NCI-H146 (cell line): ENCODE measurements at places on chromosomes 4 and X.
A peak's percentile ranks its signal among the peaks of the same experiment; 100 is the strongest.

DNA sequence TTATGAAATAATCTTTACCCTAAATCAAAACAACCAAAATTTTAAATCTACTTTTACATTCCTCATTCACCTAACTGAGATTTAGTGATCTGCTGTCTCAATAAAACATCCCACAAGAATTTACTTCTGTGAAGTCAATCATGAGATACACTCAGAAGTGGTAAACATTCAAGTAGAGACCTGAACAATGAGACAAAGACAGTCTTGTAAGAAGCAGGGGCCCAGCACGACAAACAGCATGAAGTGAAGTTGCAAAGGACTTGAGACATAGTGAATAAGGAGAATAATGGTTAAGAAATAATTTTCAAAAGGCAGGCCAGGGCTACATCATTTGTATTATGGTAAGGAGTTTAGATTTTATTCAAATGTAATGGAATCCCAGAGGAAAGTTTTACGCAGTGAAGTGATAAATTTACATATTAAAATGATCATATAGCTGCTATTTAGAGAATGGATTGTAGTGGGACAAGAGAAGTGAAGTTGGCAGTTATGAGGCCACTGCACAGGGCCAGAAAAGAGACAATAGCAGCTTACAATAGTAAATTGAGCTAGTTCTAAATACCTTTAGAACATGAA lies 101.9 kb downstream of the MAB21L2 start:
- no peak for DNase-seq

DNA sequence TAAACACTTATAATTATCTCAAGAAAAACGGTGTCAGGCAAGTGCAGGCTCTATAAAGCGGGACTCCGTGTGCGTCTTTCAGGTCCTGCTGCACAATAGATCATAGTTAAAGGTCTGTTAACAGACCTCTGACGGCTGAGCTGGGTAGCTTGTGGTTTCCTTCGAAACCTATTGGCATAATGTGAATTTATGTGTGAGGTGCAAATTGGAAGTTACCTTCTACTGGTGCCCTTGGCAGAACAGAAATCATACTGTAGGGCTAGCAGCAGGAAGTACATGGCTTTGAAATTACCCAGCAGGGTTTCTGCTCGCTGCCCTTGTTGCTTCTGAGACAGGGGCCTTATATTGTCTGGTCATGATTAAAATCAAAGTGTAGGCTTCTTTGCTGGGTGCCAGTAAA lies 216.4 kb upstream of the HAND2 start:
- no peak for DNase-seq

DNA sequence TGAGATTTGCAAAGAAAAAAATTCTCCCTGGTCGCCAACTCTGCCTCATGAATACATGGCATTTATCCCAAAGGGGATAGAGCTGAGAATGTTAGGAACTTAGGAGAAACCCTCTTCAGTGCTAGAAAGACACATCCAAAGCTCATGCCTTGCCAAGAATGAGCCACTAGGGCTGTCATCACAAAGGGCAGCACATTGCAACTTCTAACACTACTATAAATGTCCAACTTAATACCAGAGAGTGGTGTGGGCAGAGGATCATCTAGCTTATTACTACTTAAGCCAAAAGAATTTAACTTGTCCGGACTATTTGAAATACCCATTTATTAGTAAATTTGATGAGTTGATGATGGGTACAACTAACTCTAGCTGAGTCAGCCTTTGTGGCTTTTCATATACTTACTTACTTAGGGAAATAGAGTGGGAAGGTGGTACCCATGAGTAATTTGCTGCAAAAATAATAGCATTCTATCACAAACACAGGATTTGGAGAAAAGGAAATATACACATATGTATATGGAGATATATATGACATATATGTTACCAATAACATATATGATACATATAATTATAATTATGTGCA lies 66.3 kb upstream of the GAB1 start:
- DNase-seq, result no peak

DNA sequence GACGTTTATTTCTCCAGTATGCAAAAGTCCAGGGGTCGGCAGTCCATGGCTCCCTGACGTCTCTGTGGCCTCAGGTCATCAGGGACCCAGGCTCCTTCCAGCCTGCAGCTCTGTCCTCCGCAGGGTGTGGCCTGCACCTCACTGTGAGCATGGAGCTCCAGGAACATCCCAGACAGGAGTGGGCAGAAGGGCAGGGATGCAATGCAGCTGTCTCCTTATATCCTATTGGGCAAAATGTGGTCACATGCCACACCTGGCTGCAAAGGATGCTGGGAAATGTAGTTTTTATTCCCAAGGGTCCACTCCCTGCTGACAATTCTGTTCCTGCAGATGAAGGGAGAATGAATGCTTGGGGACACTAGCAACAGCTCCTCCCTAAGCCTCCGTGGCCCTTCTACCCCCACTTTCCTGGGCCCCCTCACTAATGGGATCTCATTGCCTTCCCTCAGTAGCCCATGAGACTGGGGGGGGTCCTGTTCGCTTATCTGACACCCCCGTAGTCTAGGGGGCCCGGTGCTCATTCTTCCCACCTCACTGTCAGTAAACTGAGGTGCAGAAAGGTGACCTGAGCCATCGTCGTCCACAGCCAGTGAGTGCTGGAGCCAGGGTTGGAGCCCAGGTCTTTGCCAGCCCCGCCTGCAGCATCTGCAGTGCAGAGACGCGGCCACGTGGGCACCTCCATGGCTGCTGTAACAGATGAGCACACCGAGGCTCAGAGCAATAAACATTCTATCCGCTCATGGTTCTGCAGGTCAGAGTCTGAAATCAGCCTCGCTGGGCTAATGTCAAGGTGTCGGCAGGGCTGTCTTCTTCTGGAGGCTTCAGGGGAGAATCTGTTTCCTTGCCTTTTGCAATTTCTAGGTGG lies 5.9 kb upstream of the GRPEL1 start:
- peak; percentile 50 for DNase-seq

- DNase-seq, result no peak
Observed at GRCh38 chr4:109206620-109207019, 95.8 kb downstream of the COL25A1 start.

DNA sequence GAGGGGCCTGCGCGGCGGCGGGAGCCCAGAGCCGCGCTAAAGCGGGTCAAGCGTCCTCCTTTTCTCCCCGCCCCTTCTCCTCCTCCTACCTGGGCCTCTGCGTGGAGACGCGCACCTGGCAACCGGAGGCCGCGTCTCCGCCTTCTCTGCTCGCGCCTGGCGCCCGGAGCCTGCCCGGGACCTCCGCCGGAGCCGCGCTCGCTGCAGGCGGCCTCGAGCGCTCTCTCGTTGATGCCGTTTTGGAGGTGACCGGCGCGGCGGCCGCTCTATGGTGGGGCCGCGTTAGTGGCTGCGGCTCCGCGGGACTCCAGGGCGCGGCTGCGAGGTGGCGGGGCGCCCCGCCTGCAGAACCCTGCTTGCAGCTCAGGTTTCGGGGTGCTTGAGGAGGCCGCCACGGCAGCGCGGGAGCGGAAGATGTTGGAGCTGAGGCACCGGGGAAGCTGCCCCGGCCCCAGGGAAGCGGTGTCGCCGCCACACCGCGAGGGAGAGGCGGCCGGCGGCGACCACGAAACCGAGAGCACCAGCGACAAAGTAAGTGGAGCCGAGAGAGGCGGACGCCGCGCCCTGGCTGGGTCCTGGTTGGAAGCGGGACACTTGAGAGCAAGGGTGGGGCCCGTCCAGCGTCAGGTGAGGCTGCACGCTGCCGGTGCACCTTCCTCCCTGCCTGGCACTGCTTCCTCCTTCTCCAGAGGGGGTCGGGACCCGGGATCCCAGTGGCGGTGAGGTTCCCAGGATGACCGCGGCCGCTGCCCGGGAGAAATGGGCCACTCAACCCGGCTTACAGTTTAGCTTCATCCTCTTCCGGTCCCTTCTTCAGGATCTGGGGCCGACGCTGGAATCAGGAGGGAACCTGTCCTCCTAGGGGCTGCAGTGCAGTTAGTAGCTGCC lies at the start of gene CDS1:
Gene CDS1 (plus strand): TSS at position 140 of the 888 bp plus-strand sequence. CDS start 275 bp downstream, at position 415.
- peak; percentile 66 for DNase-seq

DNA sequence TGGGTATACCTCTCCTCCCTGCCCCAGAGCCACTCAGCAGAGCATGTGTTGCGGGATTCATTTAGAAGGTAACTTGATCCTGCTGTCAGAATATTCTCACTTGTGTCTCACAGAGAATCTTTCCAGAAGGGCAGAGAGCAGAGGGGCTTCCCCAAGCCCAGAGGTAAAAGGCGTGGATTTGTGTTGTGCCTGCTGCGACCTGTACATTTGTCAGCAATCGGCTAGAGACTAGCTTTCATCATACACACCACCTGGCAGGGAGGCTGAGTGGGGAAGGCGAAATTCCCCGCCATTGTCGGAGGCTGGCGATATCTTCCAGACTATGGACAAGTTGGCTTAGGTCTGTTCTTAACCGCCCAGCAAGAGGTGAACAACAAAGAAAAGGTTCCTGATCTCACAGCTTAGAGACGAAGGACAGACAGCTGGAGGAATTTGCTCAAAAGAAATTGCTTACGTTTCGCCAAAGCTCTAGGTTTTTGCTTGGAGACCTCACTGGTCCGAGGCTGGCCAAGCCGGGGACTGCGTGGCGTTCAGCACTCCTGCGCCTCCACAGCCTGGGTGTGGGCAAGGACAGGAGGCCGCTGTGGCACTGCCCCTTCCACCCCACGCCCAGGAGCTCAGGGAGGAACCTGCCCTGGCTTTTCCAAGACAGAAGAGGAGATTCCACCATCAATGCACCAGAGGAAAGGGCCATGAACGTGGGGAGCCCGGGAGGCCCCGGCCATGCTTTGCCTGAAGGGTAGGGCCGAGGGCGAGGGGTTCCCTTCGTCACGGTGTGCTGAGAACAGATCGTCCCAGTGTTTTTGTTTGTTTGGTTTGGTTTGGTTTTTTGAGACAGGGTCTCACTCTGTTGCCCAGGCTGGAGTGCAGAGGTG lies 69.4 kb downstream of the DCTD start:
- no peak for DNase-seq

GRCh38 chr4:111869339-111869738 lies 275.9 kb upstream of the FAM241A start:
- no peak for DNase-seq

DNA sequence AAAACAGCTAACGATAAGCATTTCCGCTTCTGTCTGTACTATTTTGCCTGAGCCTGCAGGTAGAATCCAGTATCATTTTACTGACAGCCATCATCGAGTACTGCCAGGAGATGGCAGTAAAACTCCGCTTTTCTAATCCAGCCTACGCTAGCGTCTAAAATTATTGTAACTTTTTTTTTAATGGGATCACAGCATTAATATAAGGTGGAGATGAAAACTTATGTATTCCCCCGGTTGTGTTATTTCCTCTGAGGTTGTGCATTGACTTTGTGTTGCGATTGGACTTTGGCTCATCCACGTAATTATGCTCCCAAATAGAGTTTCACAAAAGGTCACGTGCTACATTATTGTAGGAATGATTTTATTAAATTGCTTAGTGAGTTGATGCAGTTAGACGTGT lies 248.1 kb downstream of the C4orf33 start:
- peak; percentile 1 for DNase-seq

- no peak for DNase-seq
Observed at GRCh38 chr4:7422898-7423180, 11.9 kb downstream of the PSAPL1 start.

DNA sequence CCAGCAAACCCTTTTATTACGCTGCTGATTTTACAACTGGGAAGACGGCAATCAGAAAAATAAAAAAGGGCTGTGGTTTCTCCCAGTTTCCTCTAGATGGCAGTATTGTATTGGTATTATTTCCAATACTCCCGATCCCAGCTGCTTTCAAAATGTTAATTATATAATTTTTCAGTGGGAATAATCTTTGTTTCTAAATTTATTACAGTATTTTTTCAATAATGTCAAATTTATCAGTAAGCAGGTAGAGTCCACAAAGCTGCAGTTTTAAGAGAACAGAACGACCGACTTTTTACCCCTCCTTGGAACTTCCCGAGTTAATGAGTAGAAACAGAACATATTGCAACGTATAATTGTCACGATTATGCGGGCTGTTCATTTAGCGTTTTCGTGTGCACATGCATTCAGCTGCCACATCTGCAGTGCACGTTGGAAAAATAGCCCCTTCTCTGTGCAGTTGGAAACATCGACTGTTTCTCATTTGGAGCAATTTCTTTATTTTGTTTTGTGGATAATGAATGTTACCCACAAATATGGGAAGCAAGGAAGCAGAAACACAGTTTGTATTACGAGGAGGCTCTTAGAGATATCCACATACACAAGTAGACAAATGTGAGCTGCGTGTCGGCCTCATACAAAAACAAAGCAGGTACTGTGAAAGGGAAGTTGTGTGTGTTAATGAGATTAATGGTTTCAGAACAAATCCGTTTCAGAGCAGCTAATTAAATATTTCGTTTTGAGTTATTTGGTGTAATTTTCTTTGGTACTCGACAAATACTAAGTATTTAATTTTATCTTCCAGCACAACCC lies 188.0 kb downstream of the STIM2 start:
- DNase-seq, result peak; percentile 42

GRCh38 chr4:105550641-105551040 lies 1.8 kb upstream of the ARHGEF38 start:
- DNase-seq, result no peak

- peak; percentile 85 for DNase-seq
Observed at GRCh38 chr4:63607169-63607872, 801.9 kb downstream of the TECRL start.

DNA sequence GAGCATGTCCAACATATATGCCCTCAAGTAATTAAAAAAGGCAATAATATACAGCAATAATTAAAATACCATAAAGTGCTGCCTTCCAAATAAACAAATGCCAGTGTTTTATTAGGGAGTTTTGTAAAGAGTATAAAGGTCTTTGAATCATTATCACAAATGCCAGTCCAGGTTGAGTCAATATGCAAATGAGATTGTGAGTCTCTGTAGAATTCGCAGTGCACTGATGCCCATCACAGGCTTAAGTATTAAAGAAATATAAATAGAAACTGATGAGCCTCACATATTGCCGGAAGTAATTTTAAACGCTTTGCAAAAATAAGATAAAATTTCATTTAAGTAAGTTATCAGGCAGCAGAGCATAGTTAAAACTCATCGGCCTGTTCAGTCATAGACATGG lies 205.0 kb upstream of the TECRL start:
- DNase-seq, result no peak

DNA sequence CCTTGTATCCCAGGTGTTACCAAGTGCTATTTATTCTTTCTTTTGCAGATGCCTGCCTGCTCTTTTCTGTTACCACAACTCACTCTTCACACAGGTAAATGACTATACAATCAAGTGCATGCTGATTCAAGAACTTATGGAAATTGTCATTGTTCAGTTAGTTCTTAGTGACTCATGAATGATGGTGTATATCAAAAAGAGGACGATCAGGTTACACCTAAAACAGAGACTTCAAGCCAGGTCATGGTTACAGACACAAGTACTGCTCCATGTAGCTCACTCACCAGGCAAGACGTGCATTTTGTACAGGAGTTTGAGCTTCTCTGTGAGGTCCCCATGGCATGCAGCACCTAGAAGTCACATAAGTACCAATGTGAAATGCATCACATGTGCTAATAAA lies 59.3 kb upstream of the UCP1 start:
- DNase-seq, result no peak

DNA sequence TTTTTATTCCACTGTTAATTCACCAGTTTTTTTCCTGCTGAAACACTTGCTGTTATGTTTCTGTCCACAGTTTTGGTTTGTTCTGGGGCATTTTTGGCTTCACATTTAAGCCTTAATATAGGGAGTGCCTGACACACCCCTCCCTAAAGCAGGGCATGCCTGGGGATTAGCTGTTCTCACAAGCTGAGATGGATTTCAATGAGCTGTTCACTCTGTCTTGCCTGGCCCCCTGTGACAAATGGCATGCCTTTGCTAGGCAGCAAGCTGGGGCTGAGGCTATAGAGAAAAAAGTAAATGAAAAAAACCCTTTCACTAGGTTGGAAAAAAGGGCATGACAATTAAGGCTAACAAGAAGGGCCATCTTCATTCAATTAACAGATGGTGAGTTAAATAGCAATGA lies 22.4 kb downstream of the LPAR4 start:
- no peak for DNase-seq
